GM23338 (cell line): ENCODE measurements at places on chromosomes 2 and 18.

- no peak for DNase-seq
These were observed 7.2 kb upstream of the SFXN5 start for GRCh38 chr2:73078457-73079411.

- DNase-seq: no peak
These were observed 20.0 kb downstream of the ZNF521 start for GRCh38 chr18:25332002-25332401.

- DNase-seq: no peak
These were observed 146.3 kb upstream of the TWIST2 start for GRCh38 chr2:238701341-238702206.

- peak; percentile 54 for DNase-seq
These were observed 340 bp downstream of the SLC40A1 start for GRCh38 chr2:189580241-189580651.

GRCh38 chr2:1045109-1045508 lies 94.5 kb downstream of the SNTG2 start:
- DNase-seq: no peak

DNA sequence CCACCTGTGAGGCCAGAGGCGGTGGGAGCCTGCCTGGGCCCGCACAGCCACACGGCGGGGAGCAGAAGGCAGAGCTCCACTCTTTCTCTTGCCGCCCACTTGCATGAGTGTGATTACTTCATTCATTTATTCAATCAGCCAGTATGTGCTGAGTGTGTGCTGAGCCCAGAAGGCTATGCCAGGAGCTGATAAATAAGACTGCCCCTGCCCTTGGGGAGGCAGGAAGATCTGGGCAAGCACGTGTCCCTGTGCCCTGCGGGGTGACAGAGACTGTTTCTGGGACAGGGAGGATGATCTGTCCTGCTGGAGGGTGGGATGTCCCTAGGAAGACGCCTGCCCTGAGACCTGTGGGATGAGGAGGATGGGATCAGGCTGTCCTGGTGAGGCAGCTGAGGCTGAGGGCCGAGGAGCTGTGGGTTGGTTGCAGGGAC lies 250.8 kb downstream of the DYSF start:
- no peak for DNase-seq

GRCh38 chr2:11936761-11937160 lies 190.3 kb downstream of the LPIN1 start:
- DNase-seq: no peak

DNA sequence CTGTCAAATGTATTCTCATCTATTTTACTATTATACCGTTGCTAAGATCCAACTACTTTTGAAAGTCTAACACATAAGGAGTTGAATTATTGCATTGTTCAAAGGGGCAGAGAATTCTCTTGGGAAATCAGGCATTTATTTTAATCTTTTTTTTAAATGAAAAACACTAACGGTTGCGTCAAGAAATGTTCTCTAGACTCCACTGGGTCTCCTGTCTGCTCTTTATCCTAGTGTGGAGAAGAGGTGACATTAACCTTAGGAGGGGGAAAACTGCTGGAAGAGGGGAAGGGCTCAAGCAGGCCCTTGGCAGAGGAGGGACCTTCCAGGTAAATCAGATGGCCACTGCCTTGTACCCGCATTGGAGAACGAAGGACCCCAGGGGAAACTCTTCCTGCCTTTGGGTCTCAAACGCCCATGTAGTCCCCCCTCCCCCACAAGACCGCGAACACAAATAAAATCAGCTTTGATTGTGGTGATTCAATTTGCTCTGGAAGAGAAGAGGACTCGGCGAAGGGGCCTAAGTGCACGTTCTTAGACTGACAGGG lies 1.1 kb upstream of the APCDD1 start:
- no peak for DNase-seq
